ENCODE measurements at places on chromosomes 11 and 22.
A peak's percentile ranks its signal among the peaks of the same experiment; 100 is the strongest.

GRCh38 chr11:95692526-95693260 is 96.9 kb downstream of the FAM76B start:
- peak; percentile 51 for DNase-seq

- peak; percentile 16 for DNase-seq
These were observed 32.6 kb upstream of the TOLLIP start for GRCh38 chr11:1341928-1342524.

DNA sequence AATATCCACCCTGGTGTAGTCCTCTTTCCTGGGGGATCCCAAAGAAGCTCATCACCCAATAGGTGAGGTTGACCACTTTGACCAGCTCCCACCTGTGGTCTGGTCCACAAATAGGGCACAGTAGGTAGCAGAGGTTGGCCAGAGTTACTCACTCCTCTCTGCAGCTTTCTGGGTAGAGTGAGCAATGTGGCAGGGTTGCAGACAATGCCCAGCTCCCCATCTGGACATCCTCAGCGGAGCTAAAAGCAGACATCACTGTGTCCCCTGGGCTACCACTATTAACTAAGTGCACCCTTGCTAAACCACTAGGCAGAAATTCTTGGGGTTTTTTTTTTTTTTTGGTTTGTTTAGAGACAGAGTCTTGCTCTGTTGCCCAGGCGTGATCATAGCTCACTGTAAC is 48.4 kb upstream of the TP53I11 start:
- DNase-seq, result no peak

DNA sequence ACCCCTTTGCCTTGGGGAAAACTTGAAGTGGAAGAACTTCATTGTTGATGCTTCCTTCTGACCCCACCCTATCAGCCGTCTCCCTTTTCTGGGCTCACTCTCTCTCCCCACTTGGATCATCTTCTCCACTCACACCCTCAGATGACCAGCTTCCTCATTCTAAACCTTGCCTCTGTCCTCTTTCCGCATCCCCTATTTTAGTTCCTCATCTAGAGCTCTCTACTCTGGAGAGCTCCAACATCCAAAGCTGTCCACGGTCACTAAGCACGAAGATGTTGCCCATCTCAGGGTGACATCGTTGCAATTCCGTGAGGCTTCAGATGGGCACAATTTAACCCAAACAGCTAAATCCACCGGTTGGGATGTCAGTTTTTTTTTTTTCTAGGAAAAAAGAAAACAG is 31.6 kb upstream of the ME3 start:
- DNase-seq, result no peak

All from fibroblast of upper back skin (primary cell).